ENCODE measurements at places on chromosomes 2 and 18.

DNA sequence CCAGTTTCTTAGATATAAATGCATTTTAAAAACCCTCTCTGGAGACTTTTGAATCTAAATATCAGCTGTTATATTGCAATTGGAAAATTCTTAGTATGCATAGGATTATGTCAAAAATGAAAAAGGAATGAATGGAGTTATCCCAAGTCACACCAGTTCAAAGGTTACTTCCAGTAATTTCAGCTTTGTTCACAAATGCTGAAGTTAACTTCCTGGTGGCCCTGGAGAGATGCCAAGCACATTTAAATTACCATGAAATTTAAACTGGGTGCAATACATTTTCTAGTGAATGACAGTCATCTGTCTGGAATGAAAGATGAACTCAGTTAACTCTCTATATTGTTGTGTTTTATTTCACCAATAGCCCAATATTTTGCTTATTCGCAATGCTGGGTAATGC lies 753.9 kb downstream of the SUCLG1 start:
- DNase-seq: no peak

- no peak for DNase-seq
These were observed 332.7 kb upstream of the SMIM21 start for GRCh38 chr18:75760208-75760607.

- no peak for DNase-seq
These were observed 306.1 kb downstream of the CPS1 start for GRCh38 chr2:210862283-210863065.

- no peak for DNase-seq
These were observed 47.5 kb downstream of the EML4 start for GRCh38 chr2:42216694-42217093.

- DNase-seq: no peak
These were observed 74.1 kb upstream of the FOSL2 start for GRCh38 chr2:28318462-28319117.

- DNase-seq: peak; percentile 26
These were observed 56.8 kb downstream of the SRD5A2 start for GRCh38 chr2:31523871-31524492.

DNA sequence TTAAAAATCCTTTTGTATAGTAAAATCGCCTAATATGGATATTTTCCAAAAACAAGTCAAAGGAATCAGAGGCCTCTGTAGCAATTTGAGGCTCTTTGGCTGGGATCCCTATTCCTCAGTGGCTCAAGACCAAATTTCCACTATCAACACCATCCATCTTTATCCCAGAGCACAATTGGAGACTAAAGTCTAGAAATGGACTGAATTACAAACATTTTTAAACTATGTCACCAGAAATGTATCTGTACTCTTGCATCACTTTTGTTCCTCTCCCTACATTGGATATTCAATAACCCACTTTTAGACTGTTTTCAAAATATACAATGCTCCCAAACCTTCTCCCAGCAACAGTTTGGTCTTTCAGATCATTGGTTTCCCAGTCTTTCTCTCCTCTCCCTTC lies 140.4 kb upstream of the KLHL29 start:
- no peak for DNase-seq

DNA sequence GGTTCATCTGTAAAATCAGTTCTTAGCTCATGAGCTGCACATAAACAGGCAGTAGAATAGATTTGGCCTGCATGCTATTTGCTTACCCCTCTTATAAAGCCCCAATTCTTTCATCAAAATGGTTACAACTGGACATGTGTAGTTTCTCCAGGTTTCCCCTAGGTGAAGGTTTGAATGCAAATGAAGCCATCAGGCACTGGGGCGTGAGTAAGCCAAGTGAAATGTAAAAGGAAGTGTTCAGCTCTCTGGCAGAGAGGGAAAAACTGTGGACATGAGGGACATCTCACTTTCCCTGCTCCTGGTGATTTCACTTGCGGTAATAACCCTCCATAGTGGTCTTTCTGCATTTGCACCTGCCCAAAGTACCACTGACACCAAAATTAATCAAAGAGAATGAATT lies 1402.3 kb upstream of the LRRTM1 start:
- no peak for DNase-seq

DNA sequence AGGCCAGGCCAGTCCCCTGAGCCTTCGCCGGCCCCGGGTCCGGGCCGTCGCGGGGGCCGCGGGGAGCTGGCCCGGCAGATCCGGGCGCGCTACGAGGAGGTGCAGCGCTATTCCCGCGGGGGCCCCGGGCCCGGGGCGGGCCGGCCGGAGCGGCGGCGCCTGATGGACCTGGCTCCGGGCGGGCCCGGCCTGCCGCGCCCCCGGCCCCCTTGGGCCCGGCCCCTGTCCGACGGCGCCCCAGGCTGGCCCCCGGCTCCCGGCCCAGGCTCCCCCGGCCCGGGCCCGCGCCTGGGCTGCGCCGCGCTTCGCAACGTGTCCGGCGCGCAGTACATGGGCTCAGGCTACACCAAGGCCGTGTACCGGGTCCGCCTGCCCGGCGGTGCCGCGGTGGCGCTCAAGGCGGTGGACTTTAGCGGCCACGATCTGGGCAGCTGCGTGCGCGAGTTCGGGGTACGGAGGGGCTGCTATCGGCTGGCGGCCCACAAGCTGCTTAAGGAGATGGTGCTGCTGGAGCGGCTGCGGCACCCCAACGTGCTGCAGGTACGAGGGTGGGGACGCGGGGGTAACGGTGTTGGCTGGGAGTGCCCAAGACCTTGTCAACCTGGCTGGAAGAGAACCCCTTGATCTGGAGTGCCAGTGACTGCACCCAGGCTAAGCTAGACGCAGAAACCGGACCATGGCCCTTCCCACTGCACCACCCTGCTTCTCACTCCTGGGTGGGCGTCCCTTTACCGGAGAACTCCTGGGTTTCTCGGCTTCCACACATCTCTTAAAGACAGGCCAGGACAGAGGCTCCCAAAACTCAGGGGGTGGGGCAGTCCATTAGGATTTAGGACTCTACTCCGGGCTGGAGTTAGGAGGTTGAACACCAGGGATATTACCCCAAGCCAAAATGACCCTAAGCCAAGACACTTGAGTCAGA lies 739 bp downstream of the PKDCC start:
- no peak for DNase-seq

GRCh38 chr2:201938156-201938775 lies 95.4 kb upstream of the FZD7 start:
- DNase-seq: no peak
